Stimulated activated CD4-positive, alpha-beta T cell treated with anti-CD3 and anti-CD28 coated beads, Interleukin-2, amount 100 ng/mL, for 24 hours (primary cell): ENCODE measurements at places on chromosomes 4 and X.
A peak's percentile ranks its signal among the peaks of the same experiment; 100 is the strongest.

- no peak for DNase-seq
These were observed 13.8 kb downstream of the NEXMIF start for GRCh38 chrX:74911494-74911893.

GRCh38 chrX:46549914-46550313 lies 4.7 kb upstream of the ZNF674 start:
- DNase-seq: no peak

DNA sequence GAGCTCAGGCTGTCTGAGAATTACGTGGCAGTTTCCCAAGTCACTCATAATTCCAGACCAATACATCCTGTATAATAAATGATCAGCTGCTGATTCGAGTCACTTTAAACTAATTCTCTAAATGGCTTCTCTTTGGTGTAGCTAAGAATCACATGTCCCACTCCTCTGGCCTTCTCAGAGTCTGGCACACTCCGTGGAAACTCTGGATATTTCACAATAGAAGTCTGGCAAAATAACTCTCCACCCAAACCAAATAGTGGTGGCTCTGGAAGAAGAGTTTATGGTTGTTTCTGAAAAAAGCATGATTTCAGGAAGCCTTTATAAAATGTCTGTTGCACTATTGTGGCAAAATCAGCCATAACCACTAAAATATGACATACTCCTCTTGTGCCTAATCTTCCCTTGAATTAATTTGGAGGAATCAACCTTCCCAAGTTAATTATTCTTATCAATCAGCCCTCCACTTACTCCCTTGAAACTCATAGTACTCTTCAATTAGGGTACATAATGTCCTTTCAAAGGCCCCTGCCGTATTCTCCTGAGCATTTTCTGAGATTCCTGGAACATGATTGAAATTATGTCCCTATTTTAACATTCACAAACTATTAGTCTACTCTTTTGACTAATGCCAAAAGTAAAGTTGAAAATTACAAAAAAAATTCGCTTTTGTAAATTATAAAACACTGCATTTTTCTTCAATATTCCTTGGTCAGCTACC lies 991.6 kb downstream of the FAT4 start:
- DNase-seq: no peak

GRCh38 chr4:176788971-176789370 lies 3.8 kb downstream of the VEGFC start:
- DNase-seq: no peak

DNA sequence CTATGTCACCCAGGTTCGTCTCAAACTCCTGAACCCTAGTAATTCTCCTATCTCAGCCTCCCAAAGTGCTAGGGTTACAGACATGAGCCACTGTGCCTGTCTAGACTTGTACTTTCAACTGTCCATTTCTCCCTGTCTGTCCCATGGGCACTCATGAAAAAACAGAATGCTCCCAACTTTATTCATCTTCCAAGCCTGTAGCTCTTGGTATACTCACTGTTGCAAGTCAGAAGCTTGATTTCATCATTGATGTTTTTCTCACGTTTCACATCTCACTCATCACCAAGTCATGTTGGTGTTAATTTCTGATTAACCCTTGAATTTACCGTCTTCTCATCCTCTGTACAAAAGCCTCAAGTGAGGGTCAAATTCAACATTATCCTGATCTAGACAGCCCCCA lies 7.3 kb upstream of the SRP72 start:
- DNase-seq: no peak

DNA sequence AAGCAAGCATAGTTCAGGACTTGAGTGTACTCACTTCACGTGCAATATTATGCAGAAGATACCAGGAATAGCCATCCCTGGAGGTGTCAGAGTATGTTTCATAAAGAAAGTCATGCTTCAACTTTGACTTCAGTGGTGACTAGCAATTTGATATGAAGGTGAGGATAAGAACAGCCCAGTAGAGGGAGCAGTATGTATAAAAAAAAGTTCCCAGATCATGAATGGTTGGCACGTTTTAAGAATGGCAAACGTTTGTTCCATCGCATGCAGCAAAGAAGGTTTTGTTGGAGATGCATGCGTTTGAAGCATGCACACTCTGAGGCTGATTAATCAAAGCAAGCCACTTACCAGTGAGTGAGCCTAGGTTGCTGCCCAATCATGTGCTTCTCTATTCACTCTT lies 33.5 kb upstream of the SLITRK4 start:
- DNase-seq: no peak

- DNase-seq: no peak
These were observed 611.0 kb upstream of the PABPC4L start for GRCh38 chr4:134812611-134813010.

DNA sequence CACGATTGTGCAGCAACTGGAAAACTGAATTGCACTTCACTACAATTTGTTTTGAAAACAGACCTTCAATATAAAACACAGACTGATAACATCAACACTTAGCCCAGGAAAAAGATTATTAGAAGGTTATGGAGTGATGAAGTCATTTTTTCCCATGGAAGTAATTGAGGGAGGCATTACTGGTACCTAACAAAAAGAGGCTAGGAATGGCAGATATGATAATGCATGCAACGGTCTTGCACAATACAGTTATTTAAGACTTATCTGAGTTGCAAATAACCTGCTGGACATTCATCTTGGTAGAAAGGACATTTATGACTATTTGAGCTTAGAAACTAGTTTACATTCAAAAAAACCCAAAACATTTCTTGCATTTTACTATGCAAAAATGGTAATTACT lies 1031.9 kb downstream of the FAT4 start:
- no peak for DNase-seq

GRCh38 chrX:79161655-79162054 lies 17.2 kb downstream of the GPR174 start:
- DNase-seq: peak; percentile 38

DNA sequence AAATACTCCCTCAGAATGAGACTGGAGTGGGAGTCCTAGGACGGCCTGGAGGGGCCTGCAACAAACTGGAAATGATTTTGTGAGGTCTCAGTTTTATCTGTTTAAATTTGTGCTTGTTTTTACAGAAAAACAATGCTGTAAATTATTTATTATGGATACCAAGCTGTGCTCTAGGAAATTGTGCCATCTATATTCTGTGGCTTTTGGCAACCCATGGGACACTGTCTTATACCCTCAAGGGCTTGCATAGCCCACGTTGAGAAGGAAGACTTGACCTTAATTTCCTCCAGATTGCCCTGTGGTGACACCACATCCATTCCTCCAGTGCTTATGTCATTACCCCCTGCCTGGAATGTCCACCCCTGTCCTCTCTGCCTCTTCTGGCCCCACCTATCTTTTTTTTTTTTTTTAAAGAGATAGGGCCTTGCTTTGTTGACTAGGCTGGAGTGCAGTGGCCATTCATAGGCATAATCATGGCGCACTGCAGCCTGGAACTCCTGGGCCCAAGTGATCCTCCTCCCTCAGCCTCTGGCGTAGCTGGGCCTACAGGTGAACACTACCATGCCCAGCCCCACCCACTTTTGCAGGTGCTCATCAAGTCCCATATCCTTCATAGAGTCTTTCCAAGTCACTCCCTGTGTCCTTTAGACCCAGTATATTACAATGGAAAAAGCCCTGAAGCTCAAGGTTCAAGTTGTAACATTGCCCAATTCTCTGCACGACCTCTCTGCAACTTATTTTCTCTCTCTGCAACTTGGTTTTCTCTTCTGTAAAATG lies 77.4 kb downstream of the HPRT1 start:
- no peak for DNase-seq

DNA sequence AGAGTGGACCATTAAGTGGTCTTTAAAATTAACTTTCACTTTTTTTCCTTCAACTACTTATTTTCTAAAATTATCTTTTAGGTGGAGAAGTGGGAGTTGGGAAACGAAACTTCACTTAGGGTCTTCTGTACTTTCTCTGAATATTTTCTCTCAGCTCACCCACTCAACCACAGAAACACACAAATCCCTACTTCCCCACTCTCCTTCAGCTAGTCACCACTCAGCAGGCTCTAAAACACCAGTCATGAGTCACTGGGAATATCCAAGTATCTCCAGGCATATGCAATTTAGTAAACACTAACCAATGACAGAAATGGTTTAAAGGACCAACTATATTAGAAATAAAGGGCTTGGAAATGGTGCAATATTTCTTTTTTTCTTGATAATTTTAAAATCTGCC lies 153.0 kb upstream of the RPS6KA6 start:
- no peak for DNase-seq

DNA sequence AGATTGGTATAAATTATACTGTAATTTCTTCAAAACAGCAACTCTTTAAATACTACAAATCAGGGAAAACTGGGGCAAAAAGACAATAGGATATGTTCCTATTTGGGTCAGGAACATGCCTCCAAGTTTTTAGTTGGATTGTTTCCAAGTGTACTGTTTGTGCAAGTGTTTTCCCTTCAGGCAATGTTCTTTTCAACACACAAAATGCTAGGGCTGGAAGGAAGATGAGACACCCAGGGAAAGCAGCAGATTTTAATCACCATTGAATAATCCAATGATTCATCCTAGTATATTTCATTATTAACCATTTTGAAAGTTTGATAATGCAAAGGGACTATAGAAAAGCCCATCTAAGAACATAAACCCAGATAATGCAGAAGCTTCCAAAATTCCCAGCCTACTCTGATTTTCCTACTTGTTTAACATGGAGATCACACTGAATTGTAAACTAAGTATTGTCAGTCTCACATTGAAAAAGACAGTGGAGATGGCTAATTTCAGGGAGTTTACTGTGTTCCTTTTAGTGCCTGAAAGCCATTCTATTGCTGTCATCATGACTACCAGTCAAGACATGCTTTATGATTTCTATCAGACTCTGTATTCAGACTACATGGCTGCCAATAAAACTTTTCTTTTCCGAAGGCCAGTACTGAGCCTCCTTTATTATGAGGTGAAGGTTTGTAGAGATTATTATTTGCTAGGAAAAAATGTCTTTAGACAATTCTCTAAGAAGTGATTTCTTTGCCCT lies 38.6 kb downstream of the COL4A6 start:
- DNase-seq: no peak

DNA sequence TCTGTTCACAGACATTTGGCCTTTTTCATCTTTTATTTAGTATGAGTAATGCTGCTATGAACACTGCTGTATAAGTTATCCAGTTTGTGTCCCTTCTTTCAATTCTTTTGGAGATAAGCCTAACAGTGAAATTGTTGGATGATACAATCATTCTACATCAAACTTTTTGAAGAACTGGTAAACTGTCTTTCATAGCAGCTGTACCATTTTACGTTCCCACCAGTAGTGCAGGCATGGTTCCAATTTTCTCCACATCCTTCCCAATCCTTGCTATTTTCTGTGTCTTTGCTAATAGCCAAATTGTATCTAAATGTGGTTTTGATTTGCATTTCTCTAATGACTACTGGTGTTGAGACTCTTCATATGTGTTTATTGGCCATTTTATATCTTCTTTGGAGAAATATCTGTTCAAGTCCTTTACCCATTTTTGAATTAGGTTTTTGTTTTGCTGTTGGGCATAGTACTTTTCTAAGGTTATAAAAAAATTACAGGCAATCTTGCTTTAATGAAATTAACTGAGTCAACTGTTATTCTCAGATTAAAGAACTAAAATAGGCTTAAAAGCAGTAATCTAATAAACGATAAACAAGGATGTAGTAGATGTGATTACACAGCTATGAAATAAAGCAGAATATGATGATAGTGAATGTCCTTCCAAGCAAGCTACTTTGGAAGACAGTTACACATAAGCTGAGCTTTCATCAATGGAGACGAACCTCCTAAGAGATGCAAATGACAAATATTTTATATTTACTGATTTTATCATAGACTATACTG lies 57.2 kb downstream of the FBXW7 start:
- no peak for DNase-seq

- DNase-seq: no peak
These were observed 1015.7 kb downstream of the DMD start for GRCh38 chrX:32195611-32196010.

- no peak for DNase-seq
These were observed 46.0 kb downstream of the HADH start for GRCh38 chr4:108035691-108036090.

DNA sequence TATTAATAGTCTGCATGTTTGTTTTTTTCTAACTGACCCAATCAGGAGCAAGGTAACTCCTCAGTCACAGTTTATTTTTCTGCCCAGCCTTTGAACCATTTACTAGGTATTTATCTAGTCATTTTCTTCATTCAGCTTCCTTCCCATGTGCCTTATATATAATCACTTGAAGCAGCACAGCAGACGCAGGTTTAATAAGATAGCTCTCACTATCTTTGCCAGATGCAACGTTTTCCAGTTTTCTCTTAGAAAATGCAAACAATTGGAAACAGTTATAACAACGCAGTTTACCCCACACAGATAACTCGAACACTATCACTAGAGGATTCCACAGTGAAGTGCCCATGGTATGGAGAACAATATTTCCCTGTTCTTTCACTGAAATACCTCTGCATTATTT lies 56.4 kb upstream of the NFKB1 start:
- DNase-seq: no peak

DNA sequence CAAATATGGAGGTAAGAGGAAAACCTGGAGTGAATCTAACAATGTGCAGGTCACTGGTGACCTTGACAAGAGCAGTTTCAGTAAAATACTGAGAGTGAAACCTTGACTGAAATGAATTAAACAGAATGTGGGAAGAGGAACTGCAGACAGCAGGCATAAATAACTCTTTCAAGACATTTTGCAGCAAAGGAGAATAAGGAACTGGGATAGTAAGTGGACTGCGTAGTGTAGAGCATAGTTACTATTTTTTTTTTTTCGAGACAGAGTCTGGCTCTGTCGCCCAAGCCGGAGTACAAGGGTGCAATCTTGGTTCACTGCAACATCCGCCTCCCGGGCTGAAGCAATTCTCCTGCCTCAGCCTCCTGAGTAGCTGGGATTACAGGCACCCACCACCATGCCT lies 24.0 kb downstream of the RBMX start:
- DNase-seq: no peak

- DNase-seq: no peak
These were observed 42.9 kb downstream of the TRIM2 start for GRCh38 chr4:153247116-153247490.

DNA sequence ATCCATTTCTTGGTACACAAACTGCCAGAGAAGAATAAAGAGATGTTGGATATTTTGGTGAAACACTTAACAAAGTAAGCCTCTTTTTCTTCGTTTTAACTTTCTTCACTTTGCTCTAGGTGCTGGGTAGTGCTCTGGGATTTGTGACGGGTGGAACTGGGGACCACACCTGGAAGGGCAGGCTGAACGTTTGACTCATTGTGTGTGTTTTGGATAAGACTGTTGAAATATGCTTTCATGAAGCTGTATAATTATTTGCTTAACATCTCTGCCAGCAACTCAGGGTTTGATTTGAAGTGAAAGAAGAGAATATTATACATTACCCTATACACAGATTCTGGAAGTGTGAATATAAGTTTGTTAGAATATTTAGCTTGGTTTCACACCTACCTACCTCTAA lies 233.2 kb downstream of the ARHGAP10 start:
- no peak for DNase-seq
